NCI-H1417 treated with DMSO at 0.1 percent for 48 hours (cell line): ENCODE measurements at places on chromosomes 3 and 15.

GRCh38 chr3:126747768-126748167 lies 43.7 kb downstream of the CHCHD6 start:
- DNase-seq: no peak

DNA sequence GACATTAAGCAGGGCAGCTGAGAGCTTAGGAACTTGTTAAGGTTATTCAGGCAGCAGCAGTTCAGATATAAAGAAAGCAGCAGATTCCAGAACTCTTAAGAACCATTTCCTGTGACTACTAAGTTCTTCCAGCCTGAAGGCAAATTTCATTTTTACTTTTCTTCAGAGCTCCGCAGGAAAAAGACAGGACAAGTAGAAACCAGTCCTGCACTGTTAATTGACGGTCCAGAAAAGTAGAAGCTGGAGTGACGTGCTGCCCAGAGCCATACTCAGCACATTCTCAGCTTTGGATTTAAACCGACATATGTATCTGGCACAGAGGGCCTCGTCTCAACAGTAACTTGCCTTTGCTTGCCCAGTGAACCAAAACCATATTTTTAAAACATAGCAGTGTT lies 219.4 kb upstream of the STRIT1 start:
- DNase-seq: no peak

- DNase-seq: no peak
Measured at GRCh38 chr15:45773149-45773548, 138.3 kb downstream of the SQOR start.

- DNase-seq: no peak
Measured at GRCh38 chr15:24861014-24861690, 93.6 kb upstream of the SNRPN start.

GRCh38 chr3:124584552-124585391 lies 145.5 kb upstream of the UMPS start:
- no peak for DNase-seq

DNA sequence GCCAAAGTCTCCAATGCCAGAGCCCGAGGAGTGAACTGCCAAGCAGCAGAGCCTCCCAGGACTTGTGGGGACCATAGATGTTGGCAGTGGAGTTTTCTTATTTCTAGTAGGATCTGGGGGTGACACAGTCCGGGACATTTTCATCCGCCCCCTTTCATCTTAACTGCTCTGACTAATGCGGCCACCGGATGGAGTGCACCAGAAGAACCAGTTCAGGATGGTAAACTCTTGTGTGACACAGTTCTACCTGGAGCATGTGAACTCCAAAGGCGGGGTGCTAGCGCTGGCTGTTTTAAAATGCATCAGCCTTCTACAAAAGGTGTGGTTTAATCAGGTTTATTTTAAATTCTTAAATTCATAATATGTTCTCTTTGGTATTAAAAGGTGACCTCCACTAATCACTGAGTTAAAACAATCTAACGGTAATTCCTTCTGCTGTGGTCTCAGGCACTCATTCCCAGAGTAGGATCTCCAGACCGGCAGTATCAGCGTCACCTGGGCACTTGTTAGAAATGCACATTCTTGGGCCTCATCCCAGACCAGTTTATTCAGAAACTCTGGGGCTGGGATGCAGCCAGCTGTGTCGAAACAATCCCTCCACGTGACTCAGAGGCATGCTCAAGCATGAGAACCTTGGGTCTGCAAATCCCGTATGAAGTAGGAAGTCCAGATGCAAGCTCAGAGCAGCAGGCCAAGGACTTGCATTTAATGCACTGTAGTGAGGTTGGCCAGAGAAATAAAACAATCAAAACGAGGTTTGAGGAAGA lies 105.5 kb downstream of the GABRB3 start:
- DNase-seq: no peak

DNA sequence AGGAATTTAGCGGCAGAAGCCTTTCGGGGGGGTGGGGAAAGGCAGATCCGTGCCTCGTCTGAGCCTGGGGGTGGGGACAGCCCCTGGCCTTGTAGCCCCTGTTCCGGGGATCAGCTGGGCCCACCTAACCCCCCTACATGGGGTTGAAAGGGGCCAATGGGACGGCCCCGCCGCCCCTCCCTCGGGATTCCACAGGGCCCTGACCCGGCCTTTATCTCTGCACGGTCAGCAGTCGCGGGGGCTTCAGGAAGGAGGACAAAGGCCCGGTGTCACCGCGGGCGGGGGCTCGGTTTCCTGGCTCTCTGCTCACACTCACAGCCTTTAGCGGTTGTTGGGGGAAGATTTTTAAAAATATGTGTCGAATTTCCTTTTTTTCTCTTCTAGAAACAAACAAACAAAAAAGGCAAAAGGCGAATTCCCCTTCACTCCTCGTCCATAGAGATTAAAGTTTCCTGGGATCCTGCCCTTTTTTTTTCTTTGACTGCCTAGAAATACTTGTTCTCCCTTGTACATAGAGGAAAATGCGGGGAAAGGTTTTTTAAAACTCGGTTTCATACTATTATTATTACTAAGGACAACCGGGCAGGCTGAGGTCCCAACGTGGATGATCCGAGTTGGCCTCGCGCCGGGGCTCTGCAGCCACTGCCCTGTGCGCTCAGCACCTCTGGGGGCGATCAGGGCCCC lies 7.9 kb downstream of the FOXL2 start:
- no peak for DNase-seq

DNA sequence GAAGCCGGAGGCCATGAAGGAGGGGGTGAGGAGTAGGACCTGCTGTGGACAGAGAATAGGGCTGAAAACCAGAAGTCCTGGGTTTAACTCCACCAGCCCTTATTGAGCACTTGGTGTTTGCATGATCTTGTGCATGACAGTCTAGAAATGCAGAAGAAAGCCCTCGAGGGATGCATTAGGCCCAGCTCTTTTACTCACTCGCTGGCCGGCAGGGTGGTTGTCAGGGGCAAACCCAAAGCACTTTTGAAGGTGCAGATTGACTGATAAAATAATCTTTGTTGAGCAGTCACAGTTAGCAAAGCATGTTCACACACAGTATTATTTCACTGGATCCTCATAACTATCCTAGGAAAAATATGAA lies 55.3 kb downstream of the CORO2B start:
- no peak for DNase-seq

DNA sequence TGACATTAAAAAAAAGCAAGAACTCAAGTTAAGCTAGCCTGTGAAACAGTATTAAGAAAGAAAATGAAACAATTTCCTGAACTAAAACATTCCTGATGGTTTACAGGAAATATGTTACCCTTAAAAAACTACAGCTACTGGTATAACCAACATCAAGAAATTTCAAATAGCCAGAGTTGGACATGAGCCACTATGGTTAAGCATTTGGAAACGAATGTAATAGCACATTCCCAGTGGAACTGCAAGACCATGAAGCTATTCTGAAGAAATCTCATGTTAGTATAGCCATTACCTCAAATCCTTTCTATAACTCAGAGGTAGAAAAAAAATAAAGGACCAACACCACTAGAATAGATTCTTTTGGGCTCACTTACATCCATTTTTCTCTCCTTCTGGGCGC lies 30.2 kb downstream of the CPNE4 start:
- no peak for DNase-seq

DNA sequence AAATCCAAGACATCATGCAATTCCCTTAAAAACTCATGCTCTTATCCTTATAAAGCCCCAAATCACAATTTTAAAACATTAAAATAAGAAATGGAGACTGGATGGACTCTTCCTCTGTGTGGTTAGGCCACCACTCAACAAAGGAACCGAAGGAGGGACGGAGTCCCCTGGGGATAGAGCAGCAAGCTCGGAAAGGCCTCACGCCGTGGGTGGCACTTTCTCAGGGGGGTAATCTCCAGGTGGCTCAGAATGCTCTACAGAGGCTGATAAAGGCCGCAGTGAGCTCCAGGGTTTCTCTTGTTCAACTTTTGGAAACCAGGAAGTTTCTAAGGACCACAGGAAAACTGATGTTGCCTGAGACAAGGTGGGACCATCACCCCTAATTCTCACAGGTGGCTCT lies 23.2 kb downstream of the CCR9 start:
- no peak for DNase-seq

DNA sequence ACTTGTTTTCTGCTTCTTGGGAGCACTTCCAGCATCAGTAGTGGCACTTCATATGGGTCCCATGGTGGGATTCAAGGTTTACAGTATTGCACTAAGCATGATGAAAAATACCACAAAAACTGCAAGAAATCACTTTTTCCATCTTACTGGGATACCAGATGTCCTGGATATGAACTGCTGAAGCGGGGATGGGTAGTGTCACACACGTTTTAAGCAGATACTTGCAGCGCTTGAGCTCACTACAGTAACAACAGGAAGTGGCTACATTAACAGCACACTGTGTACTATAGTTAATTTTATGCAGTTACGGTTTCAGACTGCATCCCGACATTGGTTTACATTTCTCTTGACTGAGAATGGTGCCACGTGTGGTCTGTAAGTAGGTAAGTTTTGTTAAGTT lies 3.5 kb upstream of the ISG20 start:
- no peak for DNase-seq

DNA sequence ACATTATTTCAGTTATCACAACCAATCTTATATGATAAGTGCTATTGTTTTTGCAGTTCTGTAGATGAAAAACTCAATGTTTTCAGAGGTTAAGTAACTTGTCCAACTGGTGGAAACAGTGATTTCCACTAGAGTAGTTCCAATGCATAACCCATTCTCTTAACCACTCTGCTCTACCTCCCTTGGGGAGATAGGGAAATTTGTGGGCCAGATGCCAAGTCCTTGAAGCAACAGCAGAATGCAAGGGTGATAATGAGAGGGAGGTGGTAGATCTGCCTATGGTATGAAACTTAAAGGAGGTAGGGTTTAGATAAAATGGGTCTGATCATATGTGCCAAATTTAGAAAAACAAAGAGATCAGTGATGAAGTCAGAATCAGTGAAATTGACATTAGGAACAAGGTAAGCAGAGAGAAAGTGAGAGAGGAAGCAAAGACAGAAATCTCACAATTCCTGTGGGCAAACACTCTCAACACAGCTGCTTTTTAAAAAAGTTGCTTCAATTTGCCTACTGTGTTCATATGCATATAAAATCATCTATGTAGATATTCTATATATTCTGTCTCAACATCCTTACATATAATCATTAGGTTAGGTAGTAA lies 50.5 kb upstream of the UBP1 start:
- DNase-seq: no peak

DNA sequence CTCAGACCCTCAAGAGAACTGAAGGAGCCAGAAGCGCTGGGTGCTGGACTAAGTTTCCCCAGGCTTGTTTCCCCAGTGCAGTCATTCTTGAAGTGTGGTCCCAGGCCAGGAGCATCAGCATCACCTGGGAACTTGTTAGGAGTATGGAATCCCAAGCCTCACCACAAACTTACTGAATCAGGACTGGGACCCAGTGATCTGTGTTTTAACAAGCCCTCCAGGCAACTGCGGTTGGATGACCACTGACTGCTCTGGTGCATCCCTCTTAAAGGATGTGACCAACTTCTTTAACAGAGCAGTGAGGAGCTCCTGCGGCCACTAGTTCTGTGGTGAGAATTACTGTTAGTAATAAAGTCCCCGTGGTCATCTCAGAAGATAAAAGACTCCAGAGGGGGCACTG lies 62.4 kb upstream of the DAZL start:
- DNase-seq: no peak

DNA sequence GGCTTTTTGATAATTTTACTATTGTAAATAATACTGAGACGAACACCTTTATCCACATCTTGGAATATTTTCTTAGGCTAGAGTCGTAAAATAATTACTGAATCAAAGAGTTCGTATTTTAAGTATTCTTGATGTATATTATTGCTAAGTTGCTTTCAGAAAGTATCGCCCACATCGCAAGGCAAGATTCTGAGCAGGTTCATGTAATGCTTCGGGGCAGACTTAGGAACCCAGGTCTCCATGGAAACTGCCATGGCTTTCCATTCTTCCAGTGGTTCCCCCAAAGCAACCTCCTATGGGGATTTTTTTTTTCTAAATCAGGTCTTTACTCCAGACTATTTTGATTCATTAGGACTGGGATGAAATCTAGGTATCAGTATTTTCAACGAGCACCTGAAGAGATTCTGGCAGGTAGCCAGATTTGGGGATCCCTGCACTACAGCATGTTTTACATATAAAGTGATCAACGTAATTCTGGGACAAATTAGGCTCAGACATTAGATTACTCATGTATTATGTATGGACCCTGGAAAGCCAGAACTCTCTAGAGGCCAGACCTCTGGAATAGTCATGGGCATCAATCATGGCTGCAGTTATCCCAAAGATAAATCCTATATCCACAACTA lies 86.5 kb downstream of the B3GNT5 start:
- no peak for DNase-seq

DNA sequence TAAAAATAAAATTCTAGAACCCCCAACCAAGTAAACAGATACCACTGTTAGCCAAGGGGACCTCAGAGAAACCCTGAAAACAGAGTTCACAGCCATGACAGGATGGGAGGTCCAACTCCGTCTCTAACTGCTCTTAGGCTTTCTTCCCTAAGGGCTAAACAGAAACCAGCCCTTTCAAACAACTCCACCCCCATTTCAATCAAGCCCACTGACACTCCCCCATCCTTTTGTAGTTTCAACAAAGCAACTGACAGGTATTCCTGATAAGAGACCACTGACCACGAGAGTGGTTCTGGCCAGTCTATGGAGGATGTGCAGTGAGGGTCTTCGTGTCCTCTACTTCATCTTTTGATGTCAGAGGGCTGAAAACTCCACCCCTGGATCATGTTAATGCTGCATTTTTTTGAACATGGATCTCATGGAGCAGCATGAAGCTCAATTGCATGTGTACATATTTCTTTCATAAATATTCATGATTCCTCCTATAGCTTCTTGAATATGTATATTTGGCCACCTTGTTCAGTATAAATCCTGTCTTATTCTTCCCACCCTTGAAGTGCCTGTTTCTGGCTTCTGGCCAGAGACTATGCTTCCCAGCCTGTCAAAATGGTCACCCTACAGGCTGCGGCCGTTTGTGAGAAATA lies 222.6 kb downstream of the OSBPL10 start:
- no peak for DNase-seq

GRCh38 chr3:25182794-25183193 lies 245.3 kb upstream of the RARB start:
- no peak for DNase-seq

- DNase-seq: no peak
Measured at GRCh38 chr3:32371461-32372212, 20.0 kb upstream of the CMTM7 start.

DNA sequence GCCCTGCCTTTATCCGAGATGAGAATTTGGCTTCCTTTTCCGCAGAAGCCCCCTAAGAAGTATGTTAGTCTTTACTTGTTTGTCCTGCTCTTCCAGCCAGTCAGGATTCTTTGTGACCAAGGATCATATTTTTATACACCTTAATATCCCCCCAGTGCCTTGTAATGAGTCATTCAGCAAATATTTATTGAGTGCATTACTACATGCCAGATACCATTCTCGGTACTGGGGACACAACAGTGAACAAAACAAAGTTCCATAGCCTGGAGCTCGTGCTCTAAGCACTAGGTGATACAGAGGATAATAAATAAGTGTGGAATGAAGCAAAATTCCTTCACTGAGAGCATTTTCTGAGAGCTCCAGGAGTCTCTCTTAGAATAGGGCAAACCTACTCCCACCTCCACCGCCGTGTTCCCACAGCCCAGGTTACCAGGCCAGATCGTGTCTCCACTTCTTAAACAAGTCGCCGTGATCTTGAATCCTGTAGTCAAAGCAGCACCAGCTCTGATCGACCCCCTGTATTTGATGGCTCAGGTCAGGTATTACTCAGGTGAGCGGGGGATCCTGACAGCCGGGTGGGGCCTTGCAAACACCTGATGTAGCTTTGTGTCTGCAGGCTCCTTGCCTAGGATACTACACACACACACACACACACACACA lies 18.5 kb downstream of the TTC21A start:
- no peak for DNase-seq
